ENCODE measurements at places on chromosomes 1 and 21.

GRCh38 chr21:36297938-36298572 is 21.9 kb upstream of the MORC3 start:
- no peak for DNase-seq

DNA sequence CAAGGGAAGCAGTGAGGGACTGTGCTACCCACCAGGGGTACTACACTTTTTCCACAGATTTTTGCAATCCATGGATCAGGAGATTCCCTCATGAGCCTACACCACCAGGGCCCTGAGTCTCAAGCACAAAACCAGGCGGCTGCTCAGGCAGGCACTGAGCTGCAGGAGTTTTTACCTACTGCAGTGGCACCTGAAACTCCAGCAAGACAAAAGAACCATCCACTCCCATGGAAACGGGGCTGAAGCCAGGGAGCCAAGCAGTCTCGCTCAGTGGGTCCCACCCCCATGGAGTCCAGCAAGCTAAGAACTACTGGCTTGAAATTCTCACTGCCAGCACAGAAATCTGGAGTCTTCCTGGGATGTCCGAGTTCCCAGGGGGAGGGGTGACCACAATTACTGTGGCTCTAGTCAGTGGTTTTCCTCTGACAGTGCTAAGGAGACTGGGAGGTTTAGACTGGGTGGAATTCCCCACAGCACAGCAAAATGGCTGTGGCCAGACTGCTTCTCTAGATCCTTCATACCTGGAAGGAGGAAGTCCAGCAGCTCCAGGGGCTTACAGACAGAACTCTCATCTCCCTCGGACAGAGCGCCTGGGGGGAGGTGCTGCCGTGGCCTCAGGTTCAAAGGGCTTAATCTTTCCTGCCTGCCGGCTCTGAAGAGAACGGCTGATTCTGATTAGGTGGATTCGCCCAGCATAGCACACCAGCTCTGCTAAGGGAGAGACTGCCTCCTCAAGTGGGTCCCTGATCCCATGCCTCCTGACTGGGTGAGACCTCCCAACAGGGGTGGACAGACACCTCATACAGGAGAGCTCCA is 437.8 kb downstream of the LTN1 start:
- DNase-seq: peak; percentile 75

GRCh38 chr1:104932949-104933679 is 1183.4 kb downstream of the AMY1C start:
- DNase-seq: no peak

DNA sequence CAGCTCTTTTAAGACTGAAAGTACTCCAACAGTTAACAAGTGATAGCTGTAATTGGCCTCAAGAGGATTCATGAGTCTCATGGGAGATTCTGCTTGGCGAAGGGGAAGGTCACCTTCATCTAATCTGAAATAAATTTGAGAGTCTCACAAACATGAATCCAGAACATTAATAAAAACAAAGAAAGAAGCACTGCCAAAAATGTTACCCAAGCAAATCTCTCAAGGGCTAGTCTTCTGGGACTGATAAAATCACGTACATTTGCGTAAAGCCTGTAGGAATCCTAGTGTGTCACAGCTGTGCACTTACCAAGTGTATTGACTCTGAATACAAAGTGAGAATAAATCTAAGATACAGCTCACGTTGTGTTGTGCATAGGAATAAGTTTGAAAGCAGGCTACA is 21.2 kb upstream of the NUF2 start:
- no peak for DNase-seq

- peak; percentile 82 for DNase-seq
These were observed 35.8 kb downstream of the PLEKHA6 start for GRCh38 chr1:204323887-204324286.

DNA sequence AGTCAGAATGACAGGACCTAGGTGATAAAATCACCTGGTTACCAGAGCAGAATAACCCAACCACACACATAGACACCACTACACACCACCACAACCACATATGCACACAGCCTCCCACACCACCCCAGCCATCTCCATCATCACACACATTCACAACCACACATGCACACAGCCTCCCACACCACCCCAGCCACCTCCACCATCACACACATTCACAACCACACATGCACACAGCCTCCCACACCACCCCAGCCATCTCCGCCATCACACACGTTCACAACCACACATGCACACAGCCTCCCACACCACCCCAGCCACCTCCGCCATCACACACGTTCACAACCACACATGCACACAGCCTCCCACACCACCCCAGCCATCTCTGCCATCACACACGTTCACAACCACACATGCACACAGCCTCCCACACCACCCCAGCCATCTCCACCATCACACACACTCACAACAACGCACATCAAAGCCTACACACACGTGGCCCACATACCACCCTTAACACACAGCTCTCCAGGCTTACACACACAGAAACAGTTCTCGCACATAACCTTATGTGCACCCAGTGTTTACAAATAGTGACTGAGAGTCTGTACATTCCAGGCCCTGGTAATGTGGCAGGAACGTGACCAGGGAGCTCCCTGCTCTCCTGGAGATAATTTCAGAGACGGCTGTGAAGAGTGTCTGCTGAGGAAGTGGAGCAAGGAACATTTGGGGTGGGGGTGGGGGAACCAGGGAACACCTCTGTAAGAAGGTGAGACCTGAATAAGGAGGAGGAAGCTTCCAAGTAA is 3.3 kb upstream of the GJB3 start:
- no peak for DNase-seq

- DNase-seq: no peak
These were observed 9.0 kb downstream of the GNG4 start for GRCh38 chr1:235640580-235640979.

DNA sequence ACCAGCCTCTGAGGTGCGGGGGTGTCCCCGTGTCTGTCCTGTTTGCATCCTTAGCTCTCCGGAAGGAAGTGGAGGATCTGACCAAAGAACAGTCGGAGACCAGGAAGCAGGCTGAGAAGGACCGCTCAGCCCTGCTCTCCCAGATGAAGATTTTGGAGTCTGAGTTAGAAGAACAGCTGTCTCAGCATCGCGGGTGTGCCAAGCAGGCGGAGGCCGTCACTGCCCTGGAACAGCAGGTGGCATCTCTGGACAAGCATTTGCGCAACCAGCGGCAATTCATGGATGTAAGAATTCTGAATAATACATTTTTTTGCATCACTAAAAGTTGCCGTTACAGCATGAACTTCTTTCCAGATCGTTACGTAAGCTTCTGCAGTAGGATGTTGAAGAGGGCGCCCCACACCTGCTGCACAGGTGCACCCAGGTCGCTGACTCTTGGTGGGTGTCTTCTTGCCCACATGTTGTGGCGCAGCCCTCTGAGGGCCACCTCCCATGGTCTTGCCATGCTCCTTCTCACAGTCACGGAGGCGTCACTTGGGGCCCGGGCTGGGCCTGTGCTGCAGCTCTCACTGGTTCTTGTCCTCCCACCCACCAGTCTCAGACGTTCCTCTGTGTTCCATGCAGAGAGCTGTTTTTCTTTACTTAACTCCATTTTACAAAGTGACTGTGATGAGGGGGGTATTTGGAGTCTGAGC is 61.3 kb upstream of the DIP2A start:
- DNase-seq: no peak

DNA sequence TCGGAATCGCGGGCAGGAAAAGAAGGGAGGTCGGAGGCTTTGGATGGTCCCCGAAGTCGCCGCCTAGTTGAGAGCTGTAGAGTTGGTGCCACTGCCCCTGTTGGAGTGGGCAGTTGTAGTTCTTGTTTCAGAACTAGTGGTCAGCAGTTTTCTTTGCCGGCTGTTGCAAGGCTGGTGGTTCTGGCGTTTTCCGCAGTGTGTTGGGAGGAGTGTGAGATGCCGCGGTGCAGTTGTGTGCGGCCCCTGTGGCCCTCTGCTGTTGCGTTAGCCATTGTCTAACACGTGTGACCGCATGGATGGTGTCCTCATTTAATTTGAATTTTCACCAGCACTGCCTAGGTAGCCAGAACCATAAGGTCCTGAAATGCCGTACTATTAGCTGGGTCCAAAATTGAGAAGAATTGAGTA is 1.4 kb downstream of the ARF1 start:
- DNase-seq: no peak

- DNase-seq: no peak
These were observed 10.7 kb upstream of the NTPCR start for GRCh38 chr1:232939748-232940147.

DNA sequence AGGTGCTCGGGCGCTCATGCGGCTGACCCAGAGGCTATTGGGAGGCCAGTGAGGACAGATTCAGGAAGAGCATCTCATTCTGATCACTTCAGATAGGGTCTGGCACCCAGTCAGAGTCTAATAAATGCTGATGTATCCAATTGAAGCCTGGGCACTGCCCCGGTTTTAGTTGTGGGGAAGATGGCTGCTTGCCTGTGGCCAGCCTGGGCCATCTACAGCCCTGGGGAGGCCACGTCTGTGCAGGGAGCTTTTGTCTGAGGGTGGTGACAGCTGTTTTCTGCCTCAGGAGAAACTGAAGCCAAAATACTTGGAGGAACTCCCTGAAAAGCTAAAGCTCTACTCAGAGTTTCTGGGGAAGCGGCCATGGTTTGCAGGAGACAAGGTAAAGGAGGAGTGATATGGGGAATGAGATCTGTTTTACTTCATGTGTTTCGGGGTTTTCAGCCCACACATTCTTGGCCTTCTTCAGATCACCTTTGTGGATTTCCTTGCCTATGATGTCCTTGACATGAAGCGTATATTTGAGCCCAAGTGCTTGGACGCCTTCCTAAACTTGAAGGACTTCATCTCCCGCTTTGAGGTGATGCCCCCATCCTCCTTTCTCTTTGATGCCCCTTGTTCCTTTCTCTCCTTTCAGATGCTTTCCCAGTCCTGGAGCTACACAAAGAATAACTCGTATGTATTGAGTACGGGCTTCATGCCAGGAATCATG is 2.8 kb downstream of the GSTM5 start:
- DNase-seq: no peak

DNA sequence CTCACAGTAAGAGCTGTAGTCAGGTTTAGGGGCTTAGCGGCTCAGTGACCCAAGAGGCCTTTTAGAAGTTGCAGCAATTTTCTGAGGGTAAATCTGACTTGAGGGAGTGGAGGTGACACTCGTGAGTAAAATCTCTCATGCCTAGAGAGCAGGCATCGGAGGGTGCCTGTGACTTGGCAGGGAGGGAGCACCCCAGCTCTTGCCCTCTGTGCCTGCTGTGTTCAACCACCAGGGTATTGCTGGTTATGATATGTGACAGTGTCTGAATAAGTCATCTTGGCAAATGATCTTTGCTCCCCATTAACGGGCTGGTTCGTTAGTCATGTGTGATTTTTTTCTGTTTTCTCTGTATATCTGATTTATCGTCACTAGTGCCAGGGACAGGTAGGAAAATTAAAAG is 5.9 kb downstream of the MAN1C1 start:
- DNase-seq: no peak

GRCh38 chr1:225937048-225937968 is 3.7 kb downstream of the LEFTY2 start:
- DNase-seq: no peak

- no peak for DNase-seq
These were observed 49.2 kb downstream of the S100B start for GRCh38 chr21:46555678-46556077.

- DNase-seq: peak; percentile 97
These were observed 16.4 kb upstream of the TARBP1 start for GRCh38 chr1:234495231-234495990.

Measured in fibroblast of skin of right biceps (primary cell).